ENCODE measurements at places on chromosomes 6 and 20.

GRCh38 chr6:98977671-98978292 lies 30.0 kb upstream of the FBXL4 start:
- no peak for DNase-seq

- no peak for DNase-seq
Observed at GRCh38 chr20:5859608-5860007, 90.7 kb downstream of the TRMT6 start.

DNA sequence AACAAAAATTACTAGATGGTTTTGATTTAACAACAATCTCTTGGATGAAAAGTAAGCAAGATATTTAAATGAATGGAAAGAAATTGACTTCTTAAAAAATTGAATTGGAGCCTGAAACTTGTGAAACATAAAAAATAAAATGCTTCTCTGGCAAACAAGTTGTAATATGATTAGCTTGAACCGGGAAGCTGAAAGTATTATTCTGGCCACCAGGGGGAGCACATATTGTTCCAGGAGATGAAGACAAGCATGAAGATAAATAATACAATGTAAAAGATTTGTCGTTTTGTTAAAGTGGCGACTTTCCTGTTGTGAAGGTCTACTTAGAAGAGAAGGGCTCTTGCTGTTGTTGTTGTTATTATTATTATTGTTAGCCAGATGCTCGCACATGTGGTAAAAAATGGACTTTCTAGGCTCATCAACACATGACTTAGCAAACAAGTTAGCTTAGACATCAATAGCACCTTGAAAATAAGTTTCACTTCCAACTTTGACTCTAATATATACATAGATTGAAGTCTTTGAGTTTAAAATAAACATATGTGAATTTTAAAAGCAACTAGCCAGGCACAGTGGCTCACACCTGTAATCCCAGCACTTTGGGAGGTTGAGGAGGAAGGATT lies 14.2 kb downstream of the PAX1 start:
- DNase-seq, result peak; percentile 74

DNA sequence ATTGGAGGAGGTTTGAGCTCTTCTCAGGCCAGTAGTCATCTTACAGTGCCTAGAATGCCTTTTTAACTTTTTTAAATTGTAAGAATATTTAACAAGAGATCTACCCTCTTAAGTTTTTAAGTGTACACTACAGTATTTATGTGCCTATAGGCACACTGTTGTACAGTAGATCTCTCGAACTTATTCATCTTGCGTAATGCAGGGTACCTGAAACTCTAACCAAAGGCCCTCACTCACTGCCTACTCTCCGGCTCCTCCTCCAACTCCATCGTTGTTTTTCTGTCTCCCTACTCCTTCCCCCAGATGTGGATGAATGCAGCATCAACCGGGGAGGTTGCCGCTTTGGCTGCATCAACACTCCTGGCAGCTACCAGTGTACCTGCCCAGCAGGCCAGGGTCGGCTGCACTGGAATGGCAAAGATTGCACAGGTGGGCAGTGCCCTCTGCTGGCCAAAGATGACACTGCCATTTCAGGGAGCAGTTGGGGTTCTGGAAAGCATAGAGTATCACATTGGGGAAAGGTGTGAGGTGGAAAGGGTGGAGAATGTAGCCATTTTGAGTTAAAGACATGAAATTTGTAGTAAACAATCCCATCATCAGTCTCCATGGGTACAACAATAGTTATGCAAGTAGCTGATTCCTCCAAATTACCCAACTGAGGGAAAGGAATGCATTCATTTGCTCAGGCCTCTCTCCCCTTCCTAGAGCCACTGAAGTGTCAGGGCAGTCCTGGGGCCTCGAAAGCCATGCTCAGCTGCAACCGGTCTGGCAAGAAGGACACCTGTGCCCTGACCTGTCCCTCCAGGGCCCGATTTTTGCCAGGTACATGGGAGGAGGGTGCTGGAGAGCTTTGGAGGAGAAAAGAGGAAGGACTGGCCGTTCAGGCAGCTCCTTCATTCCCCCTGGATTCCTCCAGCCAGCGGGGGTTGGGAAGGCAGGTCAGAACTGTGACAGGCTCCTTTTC lies 18.4 kb upstream of the ZNF76 start:
- DNase-seq, result peak; percentile 79

DNA sequence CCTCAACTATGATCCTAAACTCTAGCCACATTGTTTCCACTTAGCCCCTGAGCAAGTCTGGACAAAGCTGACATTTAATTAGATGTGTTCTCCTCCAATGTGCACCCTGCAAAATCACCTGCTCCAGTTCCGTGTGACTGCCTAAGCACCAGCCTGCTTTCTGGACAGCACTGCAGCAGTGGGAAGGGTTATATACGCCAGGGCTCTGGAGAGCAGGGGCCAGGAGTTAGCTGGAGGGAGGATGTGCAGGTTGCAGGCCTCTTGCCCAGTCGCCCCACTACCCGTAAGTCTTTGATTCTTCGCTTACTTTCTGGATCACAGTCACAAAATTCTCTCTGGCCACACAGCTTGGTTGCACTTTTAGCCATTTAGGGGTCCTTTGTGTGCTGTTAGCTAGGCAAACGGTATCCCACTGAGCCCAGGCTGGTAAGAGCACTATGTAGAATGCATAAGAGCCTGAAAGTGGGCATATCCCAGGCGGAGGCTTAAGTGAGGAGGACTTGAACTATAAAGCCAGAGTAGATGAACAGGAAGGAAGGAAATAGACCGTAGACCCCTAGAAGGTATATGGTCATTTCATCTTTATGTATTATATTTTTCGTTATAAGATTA lies 10.7 kb upstream of the PLEKHG1 start:
- DNase-seq, result no peak

DNA sequence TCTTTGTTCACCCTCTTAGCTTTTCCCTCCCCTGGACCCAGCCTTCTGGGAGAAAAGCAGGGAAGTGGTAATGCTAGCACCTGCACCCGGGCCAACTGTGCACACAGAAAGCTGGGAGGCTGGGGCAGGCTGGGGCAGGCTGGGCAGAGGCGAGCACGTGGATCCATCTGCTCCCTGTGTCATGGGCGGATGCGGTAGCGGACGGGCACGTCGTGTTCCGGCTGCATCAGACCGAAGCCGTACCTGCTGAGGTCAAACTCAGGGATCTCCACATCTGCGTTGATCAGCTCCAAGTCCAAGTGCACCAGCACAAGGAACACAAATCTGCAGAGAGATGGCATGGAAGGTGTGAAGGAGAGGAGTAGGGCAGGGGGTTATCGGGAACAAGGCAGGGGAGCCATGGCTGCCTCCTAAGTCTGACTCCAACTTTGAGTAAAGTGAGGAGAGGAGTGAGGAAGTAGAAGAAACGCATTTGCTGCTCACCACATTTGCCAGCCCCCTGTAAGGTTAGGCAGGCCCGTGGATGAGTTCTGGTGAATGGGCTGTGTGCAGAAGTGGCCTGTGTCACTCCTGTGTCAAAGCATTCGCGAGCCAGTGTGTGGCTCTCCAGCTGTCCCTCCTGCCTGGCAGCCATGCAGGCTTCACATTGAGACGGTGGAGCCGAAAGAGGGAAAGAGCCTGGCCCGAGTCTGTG lies 25.4 kb upstream of the KCNB1 start:
- DNase-seq, result no peak

DNA sequence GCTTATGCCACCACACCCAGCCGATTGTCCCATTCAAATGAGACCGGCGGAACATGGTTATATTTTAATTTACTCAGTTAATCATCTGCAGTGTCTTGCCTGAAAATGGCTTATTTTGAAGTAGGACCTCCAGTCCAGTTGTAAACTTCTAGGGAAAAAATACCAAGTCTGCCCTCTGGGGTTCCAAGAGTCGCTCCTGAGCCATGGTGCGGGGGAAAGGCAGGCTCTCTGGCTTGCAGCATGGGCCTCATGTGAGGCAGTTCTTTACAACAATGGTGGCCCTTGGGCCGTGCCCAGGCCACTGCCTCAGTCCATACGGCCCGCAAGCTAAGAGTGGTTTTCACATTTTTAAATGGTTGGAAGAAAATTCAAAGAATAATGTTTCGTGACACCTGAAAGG lies 62.7 kb upstream of the XRN2 start:
- DNase-seq, result no peak

DNA sequence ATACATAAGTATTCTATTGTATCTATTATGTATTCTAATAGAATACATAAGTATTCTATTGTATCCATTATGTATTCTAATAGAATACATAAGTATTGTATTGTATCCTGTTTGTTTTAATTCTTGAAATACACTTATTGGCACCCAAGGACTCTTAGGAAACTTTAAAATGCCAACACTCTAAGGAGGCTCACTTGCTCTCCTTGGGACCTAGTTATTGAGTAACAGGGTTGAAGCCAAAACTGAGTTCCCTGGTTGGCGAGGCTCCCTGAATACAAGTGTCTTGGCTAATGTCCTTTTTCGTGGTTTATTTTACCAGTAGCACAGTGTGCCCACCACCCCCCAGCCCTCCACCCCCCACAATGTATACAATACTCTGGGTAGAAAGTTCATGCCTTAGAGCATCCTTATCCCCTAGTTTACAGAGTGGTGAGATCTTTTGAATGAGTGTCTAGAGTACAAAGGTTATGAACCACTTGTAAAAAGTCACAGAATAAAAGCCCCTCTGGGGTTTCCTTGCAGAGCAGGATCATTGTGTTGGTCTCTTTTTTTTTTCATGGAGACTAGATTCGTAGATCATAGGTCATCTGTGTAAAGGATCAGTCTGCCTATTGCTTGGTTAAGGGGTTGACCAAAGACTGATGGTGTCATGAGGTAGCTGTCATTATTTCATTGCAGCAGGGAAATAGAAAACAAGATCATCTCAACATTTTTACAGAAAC lies 32.5 kb upstream of the PRDM1 start:
- DNase-seq, result no peak

- DNase-seq, result no peak
Observed at GRCh38 chr6:123875784-123876183, 72.1 kb downstream of the NKAIN2 start.

GRCh38 chr6:33967966-33968724 lies 164.3 kb upstream of the MLN start:
- DNase-seq, result no peak

DNA sequence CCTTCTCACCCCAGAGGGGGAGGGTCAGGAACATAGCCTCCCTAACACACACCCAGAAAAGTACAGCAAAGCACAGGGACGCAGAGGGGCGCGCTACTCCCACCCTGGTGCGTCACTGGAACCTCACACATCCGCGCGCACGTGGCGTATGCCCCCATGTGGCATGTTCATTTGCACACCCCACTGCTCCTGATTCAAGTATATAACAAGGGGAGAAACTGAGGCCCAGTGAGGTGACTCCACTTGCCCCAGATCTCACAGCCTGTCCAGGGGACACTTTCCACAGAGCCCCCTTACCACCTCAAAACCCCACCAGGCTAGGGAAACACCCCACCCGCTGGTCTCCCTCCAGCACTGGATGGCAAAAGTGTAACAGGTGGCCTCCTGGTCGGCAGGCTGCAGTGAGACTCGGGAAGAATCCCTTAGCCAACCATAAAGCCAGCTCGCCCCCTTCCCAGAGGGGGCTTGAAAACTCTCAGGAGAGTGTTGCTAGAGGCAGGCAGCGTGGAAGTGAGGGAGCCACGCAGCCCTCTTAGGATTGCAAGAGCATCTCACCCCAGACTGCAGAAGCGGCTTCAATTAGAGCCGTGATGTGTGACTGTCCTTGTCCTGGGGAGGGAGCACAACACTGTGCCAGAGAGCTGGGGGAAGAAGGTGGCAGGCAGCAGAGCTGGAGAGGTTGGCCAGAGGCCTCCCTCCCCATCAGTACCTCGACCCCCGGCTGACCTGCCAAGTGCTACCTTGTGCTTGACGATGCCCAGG lies at the start of gene GRM4:
TSS of gene GRM4 (minus strand) at position 67 of the 762 bp plus-strand sequence. CDS start 12,591 bp downstream, outside the sequence.
- DNase-seq, result no peak

GRCh38 chr6:80095600-80095999 lies 10.9 kb upstream of the BCKDHB start:
- no peak for DNase-seq

DNA sequence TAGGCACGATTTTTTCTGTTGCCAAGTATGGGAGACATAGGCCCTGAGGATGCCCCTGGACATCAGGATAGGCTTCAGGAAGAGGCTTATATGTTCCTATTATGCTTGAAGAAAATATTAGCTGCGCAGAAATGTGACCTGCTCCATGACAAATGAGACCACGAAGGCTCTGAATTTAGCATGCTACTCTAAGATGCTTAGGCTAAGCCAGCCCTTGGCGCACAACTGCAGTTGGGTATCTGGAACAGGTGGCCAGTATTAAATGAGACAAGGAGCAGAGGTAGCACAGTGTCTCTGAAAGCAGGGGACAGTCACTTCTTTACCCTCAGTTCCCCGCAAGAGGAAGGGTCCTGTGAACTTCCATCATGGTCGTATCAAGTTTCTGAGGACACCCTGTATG lies 90.0 kb downstream of the RREB1 start:
- no peak for DNase-seq

GRCh38 chr6:143061597-143062385 lies 1.1 kb downstream of the AIG1 start:
- no peak for DNase-seq

- DNase-seq, result no peak
Observed at GRCh38 chr20:16100767-16101166, 472.5 kb downstream of the KIF16B start.

- DNase-seq, result no peak
Observed at GRCh38 chr20:52340036-52340634, 148.6 kb upstream of the ZFP64 start.

DNA sequence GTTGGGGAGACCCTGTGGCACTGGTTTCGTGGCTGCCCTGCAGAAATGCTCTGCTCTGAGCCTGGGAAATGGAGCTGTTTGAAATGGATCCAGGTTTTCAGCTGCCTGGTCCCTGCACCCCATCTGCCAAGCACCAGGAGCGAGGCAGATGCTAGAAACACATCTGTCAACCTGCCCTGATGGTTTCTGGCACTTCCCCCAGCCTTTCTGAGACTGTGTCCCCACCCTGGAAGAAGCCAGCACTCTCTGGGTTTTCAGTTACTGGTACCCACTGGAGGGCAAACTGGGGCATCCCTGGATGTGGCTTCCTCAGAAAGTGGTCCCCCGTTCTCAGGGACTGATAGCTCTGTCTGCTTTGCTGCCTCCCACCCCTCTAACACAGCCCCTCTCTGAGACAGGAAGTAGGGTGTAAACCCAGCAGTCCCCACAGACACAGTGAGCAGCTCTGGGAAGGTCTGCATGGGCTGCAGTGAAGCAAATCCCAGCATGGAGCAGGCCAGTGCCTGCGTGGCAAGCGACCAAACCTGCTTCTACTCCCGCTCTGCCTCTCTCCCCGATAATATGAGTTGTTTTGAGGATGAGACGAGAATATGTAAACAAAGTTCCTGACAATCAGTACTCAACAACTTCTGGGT lies 54.2 kb upstream of the MAFB start:
- DNase-seq, result no peak

GRCh38 chr6:72350296-72350881 lies 271.5 kb upstream of the KCNQ5 start:
- DNase-seq, result no peak

GRCh38 chr6:85824329-85824728 lies 181.6 kb upstream of the SYNCRIP start:
- DNase-seq, result no peak

DNA sequence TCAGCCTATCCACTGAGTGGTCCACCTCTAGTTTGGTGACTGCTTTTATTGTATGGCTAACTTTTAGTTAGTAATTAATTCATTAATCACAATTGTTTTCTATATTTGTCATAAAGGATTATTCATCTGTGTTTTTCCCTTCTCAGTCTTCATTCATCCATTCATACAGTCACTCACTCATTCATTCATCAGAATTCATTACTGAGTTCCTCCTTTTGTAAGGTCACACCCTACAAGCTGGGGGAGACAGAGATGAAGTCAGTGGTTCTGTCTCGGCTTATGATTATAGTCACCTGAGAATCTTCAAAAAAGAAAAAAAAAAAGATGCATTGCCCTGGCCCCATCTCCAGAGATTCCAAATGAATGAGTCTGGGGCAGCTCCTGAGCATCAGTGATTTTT lies 257.1 kb downstream of the ADGB start:
- no peak for DNase-seq

Measured in neural crest cell (in vitro differentiated cells).